ENCODE measurements at places on chromosomes 11 and 22.

GRCh38 chr11:101401245-101401644 is 182.6 kb downstream of the TRPC6 start:
- no peak for DNase-seq

DNA sequence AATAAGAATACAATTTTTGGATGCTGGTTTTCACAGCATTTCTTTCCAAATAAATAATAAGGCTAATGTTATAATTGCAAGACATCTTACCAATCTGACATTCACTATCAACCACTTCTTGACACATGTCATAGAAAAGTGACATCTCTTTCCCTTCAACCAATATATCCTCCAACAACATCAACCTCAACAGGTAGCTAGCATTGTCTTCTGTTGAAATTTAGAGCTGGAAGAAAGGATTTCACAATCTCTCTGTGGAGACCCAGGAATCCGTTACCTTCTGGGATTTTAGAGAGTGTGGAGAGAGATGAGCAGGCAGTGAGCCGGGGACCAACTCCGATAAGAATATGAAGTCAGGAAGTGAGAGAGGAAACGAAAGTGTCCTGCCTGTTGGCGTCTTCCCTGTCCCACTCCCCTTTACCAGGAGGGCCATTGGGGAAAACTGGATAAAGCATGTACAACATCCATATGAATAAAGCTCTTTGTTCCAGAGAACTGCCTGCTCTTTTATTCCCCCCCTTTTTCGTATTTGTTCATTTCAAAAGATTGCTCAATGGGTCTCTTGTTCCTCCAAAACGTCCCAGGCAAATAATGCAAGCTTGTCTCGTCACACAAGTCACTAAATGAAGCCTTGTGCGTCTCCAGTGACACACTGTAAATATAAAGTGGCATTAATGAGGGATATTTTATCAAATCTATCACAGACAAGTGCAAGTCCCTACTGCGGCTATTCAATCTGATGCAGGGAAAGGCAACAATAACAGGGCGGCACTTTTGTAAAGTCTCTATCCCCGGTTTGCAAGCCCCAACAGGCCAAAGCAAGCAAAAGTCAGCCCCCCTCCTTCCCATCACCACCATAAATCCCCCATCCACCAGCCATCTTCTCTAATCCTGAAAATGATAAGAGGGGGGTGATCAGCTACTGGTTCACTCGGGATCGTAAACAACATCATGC is 3.4 kb downstream of the CADM1 start:
- DNase-seq, result no peak

- no peak for DNase-seq
These were observed 143.7 kb downstream of the TYR start for GRCh38 chr11:89321401-89321800.

DNA sequence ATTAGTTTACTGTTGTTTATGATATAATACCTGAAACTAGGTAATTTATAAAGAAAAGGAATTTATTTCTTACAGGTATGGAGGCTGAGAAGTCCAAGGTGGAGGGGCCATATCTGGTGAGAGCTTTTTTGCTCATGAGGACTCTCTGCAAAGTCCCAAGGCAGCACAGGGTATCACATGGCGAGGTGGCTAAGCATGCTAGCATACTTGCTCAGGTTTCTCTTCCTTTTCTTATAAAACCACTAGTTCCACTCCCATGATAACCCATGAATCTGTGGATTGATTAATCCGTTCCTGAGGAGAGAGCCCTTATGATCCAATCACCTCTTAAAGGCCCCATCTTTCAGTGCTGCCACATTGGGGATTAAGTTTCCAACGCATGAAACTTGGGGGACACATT is 82.7 kb downstream of the PHF21A start:
- no peak for DNase-seq

DNA sequence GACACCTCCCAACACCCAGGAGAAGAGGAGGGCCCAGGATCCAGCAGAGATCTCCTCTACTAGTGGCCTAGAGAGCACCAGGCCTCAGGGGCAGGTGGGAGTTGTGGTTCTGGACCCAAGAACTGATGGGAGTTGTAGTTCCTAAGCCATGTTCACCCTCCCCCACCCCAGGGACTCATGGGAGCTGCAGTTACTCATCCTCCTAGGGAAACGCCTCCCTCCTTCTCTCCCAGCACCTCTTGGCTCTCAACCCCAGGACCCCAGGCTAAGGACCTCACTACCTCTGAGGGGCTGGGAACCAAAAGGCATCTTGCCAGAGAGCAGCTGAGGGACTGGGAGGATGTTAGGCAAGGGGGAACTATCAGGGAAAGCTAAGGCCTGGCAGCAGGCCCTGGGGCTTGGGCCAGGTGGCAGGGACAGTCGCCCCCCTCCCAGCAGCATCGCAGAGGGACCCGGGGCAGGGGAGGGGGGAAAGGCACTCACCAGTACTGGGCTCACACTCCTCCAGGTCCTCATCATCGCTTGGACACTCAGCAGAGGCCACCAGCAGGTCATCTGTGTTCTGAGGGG is 28.9 kb downstream of the SLC22A12 start:
- DNase-seq, result peak; percentile 49

- no peak for DNase-seq
These were observed 22.8 kb upstream of the GPR83 start for GRCh38 chr11:94424011-94424410.

- no peak for DNase-seq
These were observed 57.0 kb upstream of the ADORA2A start for GRCh38 chr22:24370401-24370800.

- DNase-seq, result no peak
These were observed 48.5 kb downstream of the MICAL2 start for GRCh38 chr11:12158909-12159308.

- no peak for DNase-seq
These were observed 68.5 kb upstream of the DDI1 start for GRCh38 chr11:103967985-103968384.

- DNase-seq, result no peak
These were observed 12.1 kb upstream of the BAIAP2L2 start for GRCh38 chr22:38122616-38123015.

GRCh38 chr22:30438559-30438958 is 13.0 kb downstream of the MTFP1 start:
- no peak for DNase-seq

- no peak for DNase-seq
These were observed 450.1 kb upstream of the LUZP2 start for GRCh38 chr11:24046731-24047130.

- no peak for DNase-seq
These were observed 28.8 kb downstream of the CHKA start for GRCh38 chr11:68092411-68092810.

DNA sequence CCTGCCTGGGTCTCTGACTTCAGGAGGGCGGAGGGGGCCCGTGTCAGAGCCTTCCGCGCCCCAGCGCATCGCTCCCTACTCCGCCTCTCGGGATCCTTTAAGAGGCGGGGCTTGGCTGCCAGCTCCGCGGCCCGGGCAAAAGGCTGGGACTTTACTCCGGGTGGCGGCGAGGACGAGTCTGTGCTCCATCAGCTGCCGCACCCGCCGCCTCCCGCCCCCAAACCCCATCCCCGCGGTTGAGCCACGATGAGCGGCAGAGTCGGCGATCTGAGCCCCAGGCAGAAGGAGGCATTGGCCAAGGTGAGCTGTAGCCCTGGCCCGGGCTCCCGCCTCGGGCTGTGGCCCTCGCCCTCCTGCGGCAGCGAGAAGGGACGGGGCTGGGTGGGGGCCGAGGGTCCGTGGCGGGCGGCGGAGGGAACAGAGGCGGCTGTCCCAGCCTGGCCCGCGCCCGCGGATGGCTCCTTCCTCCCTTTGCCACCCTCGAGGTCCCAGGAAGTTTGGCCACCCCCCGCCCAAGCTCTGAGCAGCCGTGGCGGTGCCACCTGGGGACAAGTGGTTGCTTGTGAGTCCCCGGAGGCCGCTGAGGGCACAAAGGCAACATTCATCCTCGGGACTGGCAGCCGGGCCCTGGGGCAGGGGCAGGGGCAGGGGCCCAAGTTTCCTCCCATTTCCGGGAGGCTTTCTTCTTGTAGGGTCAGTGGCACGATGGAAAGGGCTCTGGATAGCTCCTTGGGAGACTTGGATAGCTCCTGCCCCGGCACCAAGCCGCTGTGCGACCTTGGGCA is at the start of gene SEC14L2:
Gene SEC14L2, plus strand, starts transcription at position 148 of the 785 bp plus-strand sequence. Its CDS starts 99 bp downstream, at position 247.
- DNase-seq, result no peak

DNA sequence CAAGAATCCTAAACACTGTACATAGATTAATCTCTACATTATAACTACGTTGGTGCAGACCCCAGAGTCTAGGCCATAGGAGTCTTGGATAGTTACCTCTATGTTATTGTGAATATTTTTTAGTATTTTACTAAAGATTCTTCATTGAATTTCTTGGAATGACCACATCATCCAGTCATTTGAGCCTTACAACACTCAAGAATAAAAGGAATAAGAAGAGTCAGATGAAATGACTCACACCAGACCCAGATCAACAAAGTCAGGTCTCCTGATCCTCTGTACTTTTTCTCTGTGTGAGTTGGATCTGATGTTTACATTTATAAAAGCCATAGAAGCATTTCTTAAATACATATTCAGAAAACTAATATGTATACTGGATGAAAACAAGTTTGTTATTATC is 179.2 kb upstream of the ARHGAP20 start:
- peak; percentile 38 for DNase-seq

DNA sequence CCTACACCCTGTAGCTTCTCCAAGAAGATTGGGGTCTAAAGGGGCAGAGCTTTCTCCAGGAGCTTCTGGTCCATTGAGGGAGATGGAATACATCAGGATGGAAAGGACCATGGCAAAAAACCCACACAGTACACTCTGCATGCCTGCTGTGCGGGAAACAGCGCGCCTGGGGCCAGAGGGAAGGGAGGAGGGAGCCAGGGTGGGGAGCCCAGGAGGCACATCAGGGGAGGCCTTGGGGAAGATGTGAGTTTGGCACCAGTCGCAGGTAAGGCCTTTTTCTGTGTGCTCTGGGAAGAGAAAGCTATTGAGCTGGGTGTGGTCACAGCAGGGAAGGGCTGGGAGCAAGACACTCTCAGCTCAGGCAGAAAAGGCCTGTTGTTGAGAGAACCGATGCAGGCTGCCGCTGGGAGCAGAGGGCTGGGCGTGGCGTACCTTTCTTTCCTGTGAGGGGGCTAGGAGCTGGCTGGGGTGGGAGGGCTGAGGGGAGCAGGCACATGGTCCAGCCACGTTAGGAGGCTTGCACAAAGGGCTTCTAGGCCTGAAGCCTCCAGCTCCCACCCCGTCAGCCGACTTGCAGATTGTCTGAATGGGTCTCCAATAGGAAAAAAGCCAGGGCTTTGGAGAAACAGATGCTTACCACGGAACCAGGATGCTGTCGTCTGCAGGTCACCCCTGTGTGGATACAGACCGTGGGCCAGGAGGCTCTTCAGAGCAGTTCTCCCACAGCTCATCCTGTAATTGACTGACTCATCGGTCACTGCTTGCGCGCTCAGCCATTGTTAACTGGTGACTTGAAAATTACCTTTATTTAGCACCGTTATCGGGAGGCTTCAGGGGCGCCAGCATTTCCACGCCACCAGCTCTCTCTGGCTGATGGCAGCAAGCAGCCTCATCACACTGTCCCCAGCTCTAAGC is 237.3 kb downstream of the ST3GAL4 start:
- DNase-seq, result no peak

DNA sequence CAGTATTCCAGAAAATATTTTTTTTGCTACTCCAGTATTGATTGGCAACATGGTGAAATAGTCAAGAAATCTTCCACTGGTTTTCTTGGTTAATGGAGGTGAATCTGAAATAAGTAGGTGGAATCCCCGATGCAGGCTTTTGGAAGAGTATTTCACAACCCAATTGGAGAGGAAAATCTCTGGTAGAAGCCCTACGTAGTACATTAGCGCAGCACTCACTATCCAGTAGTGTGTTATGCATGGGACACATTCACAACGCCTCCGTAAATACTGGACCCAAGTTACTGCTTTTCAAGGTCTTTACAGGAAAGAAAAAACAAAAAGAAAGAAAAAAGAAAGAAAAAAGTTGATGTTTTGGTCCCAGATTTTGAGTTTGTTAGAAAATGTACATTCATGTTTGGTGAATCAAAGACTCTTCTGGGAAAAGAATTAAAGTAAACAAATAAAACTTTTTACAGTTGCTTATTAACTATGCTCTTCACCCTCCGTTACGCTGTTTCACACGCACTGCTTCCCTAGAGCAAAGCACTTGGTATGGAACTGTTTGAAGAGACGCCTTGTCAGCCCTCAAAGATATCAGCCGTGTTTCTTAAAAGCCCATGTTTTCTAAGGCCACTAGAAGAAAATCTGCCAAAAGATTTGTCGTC is 170.4 kb upstream of the CTSC start:
- no peak for DNase-seq

GRCh38 chr22:47558828-47559700 is 796.6 kb downstream of the TBC1D22A start:
- DNase-seq, result no peak

DNA sequence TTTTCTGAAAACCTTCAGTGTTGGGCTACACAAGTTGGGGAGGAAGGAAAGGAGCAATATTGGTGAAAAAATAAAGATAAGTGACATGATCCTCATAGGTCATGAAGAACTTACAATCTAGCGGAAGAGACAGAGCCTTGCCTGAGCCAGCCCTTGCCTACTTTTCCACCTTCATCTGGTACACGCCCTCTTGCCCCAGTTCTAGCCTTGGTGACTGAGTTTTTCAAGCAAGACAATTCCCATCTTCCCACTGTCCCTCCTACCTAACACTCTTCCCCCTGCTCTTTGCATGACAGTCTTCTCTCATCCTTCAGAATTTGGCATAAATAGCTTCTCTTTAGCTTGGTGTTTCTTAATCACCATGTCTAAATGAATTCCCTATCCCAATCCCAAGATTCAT is 42.6 kb downstream of the BBOX1 start:
- DNase-seq, result no peak

GRCh38 chr22:27223317-27224177 is 566.2 kb downstream of the MIAT start:
- peak; percentile 59 for DNase-seq

- no peak for DNase-seq
These were observed 61.0 kb upstream of the THY1 start for GRCh38 chr11:119483881-119484371.

DNA sequence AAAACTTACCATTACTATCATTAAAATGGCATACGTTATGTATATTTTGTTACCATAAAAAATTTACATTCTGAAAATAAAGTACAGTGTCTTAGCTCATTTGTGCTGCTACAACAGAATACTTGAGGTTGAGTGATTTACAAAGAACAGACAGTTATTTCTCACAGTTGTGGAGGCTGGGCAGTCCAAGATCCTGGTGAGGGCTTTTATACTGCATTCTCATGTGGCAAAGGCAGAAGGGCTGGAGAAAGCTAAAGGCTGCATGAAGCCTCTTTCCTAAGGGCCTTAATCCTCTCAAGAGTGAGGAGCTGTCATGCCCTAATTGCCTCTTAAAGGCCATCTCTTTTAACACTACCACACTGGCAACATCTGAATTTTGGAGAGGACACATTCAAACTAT is 13.3 kb downstream of the GGTLC2 start:
- no peak for DNase-seq

DNA sequence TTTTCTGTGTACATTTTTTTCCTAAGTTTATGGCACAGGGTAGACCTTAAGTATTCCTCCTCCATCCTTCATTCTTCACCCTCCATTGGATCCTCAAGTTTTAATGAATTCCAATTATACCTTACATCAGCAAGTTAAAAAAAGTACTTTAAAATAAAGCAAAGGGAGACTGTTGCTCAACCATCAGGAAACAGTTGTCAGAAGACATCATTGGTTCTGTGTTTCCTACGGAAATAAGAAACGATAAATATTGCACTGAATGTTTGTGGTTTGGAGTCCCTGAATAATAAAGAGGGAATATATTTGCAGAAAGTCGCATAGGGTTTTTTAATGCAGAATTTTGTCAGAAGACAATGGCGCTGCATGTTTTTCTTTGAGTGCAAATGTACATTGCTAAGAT is 28.1 kb upstream of the LDHA start:
- DNase-seq, result no peak
